ENCODE measurements at places on chromosomes 2 and 18.
A peak's percentile ranks its signal among the peaks of the same experiment; 100 is the strongest.

DNA sequence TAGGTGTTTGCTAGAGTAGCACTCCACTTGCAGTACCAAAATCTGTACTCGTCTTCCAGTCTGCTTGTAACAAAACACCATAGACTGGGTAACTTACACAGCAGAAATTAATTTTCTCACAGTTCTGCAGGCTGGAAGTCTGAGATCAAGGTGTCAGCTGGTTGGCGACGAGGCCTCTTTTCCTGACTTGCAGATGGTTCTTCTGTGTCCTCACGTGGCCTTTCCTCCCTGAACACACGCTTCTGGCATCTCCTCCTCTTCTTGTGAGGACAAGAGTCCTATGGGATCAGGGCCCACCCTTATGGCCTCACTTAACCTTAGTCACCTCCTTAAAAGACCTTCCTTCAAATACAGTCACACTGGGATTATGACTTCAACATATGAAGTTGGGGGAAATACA lies 493.5 kb upstream of the MYT1L start:
- no peak for DNase-seq

DNA sequence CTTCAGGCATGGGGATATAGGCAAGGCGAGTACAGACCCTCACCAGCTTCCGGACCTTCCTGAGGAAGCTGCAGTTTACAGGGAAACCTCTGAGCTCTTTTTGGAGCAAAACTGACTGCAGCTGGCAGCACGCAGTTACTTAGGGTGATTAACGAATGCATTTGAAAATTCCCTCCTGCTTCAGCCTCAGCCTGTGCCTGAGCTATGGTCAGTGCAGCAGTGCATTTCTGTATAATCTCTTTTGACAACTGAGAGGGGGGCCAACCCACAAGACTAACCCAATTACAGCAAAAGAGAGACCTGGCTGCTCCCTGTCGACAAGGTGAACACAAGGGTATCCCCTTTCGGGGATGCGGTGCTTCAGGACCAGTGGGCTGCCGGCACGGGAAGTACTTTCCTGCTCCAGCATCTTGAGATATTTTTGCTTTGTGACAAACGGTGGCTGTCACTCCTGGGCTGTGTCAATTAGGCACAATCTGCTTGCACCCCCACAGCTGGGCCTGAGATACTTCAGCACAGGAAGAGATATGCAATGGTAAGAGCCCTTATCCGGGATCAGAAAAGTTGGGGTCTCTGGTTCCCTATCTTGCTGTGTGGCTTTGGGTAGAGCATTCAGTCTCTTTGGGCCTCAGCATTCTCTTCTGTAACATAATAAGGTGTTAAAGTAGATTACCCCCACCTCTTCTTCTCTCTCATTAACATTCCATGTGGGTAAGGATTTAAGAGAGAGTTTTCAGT lies 141.0 kb downstream of the TMEM17 start:
- DNase-seq = no peak

GRCh38 chr2:119407430-119408220 lies 24.0 kb upstream of the TMEM37 start:
- DNase-seq = peak; percentile 47

- no peak for DNase-seq
Observed at GRCh38 chr18:48303883-48304282, 105.3 kb downstream of the ZBTB7C start.

DNA sequence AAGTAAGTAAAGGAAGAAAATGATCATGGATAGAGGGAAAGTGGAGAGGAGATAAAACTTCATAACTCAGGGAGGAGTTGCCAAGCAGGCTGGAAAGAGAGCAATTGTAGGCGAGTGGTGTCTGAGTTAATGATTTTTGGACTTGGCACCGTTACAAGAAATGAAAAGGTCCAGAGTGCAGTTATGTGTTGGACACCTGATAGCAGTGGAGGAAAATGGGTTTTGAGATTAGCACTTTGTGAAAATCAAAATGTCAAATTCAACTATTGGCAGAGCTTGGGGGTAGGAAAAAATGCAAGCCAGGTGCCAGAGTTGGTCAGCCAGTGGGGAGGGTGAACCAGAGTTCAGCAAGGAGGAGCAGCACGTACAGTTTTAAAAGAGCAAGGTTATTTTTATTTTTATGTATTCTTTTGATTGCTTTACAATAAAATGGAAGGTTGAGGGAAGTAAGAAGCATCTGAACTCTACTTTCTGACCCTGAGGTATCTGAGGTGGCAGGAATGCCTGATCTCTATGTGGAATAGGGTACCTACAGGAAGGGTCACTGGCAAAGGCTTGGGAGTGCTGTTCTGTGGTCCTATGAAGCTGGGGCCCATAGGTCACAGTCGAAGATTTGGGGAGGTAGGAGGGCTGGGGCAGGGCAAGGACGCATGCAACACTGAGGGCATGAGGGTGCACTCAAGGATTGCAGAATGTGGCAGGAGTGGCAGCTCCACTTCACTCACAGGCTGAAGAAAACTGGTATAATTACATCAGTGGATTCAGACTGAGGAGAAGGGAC lies 127.5 kb downstream of the CD8B2 start:
- no peak for DNase-seq

GRCh38 chr2:15889442-15890123 lies 50.8 kb upstream of the MYCN start:
- no peak for DNase-seq

DNA sequence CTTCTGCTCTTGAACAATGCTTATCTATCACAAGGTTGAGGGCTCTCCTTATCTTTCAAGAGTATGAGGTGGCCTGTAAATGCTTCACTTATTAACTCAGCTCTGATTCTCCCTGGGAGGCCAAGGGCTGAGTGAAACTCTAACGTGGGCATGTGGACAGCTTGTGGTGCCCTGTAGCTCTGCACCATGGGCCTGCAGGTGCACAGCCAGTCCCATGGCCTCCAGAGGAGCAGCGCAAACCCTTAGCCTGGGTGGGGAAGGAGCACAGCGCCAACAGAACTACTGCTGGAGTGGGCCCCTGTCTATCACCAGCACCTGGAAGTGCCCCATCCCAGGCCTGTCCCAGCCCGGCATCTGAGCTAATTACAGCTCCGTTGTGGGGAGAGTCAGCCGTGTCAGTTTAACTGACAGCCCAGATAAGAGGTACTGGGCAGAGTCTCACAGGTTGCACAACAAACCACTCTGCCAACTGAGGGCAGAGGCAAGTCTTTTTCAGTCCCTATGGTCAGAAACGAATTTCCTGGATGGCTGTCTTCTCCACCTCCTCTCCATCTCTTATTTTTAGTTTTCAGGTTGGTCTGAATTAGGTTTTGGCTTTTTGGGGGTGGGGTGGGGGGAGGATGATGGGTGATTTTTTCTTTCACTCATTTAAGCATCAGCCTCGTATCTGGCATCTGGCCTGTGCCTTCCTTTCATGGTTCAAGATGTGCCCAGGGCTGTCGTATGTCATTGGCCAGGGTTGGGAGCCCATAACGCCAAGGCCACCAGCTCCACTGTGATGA lies 219.5 kb downstream of the BCL2 start:
- DNase-seq = no peak

GRCh38 chr2:162092008-162092390 lies 18.0 kb upstream of the DPP4 start:
- no peak for DNase-seq

- DNase-seq = no peak
Observed at GRCh38 chr2:237445611-237446337, 31.8 kb upstream of the COL6A3 start.

GRCh38 chr2:9524291-9524690 lies 31.3 kb downstream of the ADAM17 start:
- no peak for DNase-seq

DNA sequence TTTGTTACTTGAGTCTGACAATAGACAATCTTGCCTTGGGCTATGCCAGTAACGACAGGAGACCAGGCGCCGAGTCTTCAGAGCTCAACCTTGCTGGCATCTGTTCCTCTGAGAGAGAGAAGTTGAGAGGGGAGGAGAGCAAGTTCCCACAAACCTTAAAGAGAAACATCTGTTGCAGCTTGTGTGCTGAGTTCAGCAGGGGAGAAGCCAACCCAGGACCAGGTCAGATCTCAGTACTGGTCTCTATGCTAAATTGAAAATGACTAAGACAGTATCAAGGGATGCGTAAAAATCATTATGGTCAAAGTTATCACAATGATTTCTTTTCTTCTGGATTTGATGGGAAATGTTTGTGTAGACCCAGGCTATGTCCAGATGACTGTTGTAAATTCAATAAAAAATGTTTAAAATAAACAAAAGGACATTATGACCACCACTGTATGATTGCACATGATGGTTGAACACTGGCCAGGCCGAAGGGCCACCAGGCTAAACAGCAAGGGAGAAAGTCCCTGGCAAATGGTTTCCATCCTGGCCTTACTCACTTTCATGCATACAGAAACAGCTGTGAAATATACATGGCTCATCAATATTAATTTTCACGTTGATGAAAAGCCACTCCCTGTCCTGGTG lies 100.3 kb upstream of the PMAIP1 start:
- DNase-seq = no peak

Measured in CD4-positive, alpha-beta T cell treated with Interleukin-6 for 4 hours (primary cell).